ENCODE measurements at places on chromosomes 13 and 19.

- no peak for DNase-seq
These were observed 301.1 kb downstream of the FGF9 start for GRCh38 chr13:21971662-21972621.

DNA sequence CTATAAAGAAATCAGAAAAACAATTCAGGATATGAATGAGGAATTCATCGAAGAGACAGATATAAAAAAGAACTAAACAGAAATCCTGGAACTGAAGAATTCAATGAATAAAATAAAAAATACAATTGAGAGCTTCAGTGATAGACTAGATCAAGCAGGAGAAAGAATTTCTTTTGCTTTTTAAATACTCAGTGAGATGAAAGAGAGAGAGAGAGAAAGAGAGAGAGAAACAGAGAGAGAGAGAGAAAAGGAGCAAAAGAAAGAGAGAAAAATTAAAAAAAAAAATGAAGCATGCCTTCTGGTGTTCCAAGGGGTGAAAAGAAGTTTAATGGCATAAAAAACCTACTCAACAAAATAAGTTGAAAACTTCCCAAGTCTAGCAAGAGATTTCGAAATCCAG lies 22.0 kb upstream of the SLC7A9 start:
- DNase-seq, result no peak

DNA sequence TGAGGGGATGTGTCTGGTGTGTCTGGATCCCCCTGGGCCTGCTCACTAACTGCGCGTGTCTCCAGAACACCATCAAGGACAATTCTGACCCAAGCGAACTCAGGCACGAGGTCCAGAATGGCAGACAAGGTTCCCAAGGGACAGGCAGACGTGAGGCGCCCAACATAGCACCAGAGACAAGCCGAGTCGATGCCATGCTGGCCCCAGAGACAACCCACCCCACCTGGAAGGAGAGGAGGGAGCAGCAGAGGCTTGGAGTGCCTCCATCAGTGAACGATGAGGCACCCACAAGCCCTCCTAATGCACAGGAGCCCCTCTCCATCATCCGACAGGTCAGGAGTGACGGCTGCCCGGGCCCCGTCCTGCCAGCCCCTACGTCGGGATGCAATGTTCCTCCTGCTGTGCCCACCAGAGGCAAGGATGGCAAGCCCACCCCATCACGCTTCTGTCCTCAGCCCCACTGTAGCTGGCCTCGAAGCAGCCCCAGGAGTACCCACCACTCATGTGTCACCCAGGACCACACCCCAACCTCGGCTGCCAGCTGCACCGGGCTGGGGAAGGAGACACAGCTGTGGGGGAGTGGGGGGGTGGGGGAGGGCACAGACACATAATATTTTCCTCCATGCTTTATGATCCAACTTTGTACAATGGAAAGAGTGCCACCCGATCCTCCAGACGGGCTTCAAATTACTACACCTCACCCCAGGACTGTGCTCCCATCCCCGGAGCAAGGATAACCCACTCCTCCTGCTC lies 11.8 kb downstream of the AP3D1 start:
- no peak for DNase-seq

- no peak for DNase-seq
These were observed 44.6 kb downstream of the DPY19L3 start for GRCh38 chr19:32450217-32450616.

DNA sequence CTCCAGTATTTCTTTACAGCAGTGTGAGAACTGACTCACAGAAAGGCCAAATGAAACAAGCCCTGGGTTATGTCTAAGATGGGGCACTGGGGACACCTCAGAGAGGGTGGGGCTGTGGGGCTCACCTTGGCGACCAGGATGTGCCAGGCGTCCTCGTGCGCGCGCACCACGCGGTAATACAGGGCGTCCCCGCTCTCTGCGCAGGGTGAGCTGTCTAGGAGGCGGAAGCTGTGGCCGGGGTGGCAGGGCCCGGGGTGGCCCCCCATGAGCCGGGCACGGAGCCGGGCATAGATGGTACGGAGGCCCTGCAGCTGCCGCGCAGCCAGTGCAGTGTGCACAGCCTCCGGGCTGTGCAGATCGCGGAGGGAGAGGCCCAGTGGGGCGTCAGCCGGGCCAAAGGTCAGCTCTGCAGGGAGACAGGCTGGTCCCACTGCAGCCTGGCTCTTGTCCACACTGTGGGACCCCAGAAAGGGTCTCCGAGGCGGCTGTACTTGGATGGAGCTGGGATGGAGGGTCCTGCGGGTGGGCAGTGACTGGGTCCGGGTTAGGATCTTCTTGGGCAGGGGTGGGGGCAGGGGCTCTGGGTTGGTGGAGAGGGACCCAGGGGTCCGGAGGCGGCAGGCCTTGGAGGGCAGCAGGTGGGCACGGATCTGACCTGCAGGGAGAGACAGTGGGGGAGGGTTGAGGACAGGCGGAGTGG lies 3.4 kb downstream of the PEAK3 start:
- DNase-seq, result no peak

GRCh38 chr13:44904967-44905366 lies 84.3 kb downstream of the NUFIP1 start:
- no peak for DNase-seq

GRCh38 chr13:42487221-42487620 lies 86.7 kb upstream of the TNFSF11 start:
- no peak for DNase-seq

All from activated T-cell treated with anti-CD3 and anti-CD28 coated beads for 4 hours (primary cell).